ENCODE measurements at places on chromosomes 7 and 10. TPM values are rescaled to one million over a fixed set of nuclear protein-coding genes. Genes with fewer than 3 reads are reported as not detected.

The CC2D2B gene
- total RNA-seq = not detected

- DNase-seq = peak; percentile 82
These were observed 594.9 kb downstream of the INHBA start for GRCh38 chr7:41107938-41108448.

The C7orf33 gene
- total RNA-seq = not detected

The SORCS1 gene
- total RNA-seq = not detected

DNA sequence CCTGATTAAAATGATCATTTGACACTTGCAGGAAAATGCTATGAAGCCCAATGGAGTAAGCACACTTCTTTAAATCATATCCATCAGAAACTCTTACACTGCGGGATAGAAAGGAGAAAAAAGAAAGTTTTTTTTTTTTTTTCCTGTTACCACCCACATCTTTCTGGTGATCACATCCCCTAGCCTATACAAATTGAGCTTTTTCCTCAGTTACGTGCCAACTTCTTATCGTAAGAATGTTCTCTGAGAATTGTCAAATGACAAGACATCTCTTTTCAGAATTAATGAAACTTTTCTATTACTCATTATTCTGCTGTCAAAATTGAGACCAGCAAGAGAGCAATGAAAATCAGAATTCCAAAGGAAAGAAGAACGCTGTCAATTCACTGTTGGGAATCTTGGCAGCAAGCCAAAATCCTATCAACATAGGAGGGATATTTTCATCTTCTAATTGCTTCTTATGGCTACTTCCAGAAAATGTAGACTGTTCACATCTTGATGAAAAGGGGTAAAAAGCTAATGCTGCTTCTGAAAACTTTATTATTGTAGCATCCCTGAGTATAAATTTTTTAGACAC lies 179.5 kb downstream of the ADAM12 start:
- no peak for DNase-seq

DNA sequence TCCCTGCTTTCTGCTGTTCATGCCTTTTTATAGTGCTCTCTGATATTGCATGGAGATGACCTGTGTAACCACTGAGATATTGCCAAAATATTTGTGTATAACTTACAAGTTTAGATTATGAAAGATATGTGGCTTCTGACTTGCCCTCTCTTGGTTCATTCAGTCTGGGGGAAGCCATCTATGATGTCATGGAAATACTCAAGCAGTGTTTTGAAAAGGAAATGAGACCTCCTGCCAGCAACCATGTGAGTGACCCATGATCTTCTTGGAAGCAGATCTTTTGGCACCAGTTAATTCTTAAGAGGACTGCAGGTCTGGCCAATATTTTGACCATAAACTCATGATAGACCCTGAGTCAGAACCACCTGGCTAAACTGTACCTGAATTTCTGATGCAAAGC lies 183.0 kb downstream of the THSD7A start:
- no peak for DNase-seq

DNA sequence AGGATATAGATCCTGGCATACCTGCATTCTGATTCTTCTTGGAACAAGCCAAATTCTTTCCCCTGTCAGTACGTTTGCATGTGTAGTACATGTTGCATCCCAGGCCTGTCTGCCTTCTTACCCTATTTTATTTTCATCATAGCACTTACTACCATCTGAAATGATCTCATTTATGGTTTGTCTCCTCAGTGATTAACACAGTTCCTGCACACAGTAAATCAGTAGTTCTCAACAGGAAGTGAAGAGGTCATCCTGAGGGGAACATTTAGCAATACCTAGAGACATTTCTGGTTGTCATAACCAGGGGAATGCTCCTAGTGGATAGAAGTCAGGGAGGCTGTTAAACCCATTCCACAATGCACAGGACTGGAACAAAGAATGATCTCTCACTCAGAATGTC lies 38.2 kb upstream of the SLC26A4 start:
- DNase-seq = no peak

- DNase-seq = no peak
These were observed 25.9 kb downstream of the CELF2 start for GRCh38 chr10:11043446-11044127.

- DNase-seq = no peak
These were observed 6.8 kb upstream of the SNX8 start for GRCh38 chr7:2321020-2321419.

- DNase-seq = no peak
These were observed 199.0 kb upstream of the C7orf33 start for GRCh38 chr7:148391591-148391990.

DNA sequence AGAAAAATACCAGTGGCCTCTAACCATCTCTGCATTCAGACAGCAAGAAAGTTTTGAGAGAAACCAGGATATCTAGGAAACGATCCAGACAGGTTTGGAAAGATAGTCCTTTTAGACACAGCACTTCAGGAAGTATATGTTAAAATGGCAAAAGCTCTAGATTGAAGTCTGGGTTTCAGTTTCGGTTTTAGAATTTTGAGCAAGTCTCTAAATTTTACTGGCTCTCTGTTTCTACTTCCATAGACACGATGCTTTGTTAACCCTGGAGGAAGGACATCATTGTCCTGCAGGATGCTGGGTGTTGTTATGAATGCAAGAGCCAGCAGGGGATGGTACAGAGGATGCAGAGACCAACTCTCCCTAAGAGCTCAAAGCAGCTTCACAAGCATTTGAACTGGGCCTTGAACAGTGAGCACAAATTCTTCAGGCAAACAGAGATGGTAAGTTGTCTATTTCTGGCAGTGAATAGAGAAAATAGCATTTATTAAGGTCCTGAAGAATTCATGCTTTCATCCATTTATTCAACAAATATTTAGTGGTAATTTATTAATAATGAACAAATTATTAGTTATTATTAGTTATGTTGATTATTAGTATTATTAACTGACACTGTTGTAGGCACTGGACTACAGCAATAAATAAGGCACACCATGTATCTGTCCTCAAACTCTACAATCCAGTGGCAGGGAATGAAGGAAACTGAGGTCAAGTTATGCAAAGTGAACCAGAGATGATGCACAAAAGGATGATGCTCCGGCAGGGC lies 152.7 kb upstream of the NRP1 start:
- peak; percentile 22 for DNase-seq

DNA sequence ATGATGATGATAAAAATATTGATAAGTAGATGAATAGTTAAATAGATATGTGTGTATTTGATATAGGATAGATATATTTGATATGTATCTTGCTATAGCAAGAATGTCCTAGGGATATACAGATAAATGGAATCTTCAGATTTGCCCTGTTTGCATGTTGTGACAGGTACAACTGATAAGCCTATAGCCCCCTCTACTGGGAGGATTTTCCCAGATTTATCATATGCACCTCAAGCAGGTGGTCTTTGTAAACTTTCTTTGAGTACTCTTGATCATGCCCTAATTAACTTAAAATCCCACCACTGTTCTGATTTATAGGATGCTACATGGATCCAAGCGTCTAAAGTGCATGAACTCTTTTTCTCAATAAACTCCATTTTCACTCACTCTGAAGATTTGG lies 1050.7 kb downstream of the SORCS3 start:
- DNase-seq = no peak

GRCh38 chr7:74175340-74175739 lies 1.2 kb downstream of the EIF4H start:
- no peak for DNase-seq

DNA sequence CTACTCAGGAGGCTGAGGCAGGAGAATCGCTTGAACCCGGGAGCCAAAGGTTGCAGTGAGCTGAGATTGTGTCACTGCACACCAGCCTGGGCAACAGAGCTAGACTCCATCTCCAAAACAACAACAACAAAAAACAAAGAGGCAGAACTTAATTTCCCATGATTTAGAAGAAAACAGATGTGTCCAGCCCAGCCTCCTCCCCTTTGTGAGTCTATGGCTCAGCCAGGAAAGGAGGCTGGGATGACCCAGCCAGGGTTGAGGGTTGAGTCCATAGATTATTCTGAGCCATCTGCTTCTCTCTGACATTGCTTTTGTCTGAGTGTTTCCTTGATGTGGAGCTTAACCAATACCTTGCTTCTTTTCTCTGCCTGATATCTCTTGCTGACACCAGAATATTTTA lies 994.1 kb downstream of the TYW1 start:
- no peak for DNase-seq

The CCDC172 gene
- not detected for total RNA-seq

The ZNF518A gene
- 8.0 TPM for total RNA-seq

GRCh38 chr10:974038-974784 lies 14.0 kb upstream of the GTPBP4 start:
- DNase-seq = peak; percentile 92

The KBTBD2 gene
- total RNA-seq = 52.0 TPM

The EMX2 gene
- total RNA-seq = not detected

The CHST15 gene
- 0.13 TPM for total RNA-seq

The BEND7 gene
- 3.1 TPM for total RNA-seq

The SPDYE17 gene
- total RNA-seq = not detected

GRCh38 chr7:134031835-134032617 lies 95.1 kb upstream of the LRGUK start:
- no peak for DNase-seq

DNA sequence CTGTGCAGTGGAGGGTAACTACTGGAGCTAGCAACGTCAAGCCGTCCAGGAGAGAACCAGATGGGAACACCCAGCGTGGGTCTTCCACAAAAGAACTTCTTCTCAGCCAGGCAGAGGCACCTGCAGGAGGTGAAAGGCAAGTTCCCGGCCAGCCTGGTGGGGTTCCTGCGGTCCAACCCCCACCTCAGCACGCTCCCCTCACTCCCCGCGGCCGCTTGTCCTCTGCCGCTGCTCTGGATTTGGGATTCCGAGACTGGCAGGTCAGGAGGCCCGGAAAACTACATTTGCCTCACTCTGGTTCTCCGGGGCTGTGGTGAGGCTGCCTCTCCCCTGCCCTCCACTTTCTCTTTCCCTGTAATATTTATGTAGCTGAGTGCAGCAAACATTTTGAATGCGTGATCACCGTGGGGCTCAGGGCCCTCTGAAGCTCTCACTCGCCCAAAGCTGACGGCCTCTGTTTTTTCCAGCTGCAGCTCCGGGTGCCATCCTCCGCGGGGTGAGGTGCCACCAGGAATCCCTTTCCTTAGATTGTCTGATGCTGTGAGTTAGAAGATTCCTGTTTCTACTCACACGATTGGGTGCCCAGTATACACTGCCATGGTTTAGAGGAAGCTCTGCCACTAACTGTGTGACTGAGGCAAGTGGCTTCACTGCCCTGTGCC lies 366.9 kb downstream of the DNAJB6 start:
- no peak for DNase-seq

The CALHM1 gene
- total RNA-seq = not detected

The GJD4 gene
- not detected for total RNA-seq

DNA sequence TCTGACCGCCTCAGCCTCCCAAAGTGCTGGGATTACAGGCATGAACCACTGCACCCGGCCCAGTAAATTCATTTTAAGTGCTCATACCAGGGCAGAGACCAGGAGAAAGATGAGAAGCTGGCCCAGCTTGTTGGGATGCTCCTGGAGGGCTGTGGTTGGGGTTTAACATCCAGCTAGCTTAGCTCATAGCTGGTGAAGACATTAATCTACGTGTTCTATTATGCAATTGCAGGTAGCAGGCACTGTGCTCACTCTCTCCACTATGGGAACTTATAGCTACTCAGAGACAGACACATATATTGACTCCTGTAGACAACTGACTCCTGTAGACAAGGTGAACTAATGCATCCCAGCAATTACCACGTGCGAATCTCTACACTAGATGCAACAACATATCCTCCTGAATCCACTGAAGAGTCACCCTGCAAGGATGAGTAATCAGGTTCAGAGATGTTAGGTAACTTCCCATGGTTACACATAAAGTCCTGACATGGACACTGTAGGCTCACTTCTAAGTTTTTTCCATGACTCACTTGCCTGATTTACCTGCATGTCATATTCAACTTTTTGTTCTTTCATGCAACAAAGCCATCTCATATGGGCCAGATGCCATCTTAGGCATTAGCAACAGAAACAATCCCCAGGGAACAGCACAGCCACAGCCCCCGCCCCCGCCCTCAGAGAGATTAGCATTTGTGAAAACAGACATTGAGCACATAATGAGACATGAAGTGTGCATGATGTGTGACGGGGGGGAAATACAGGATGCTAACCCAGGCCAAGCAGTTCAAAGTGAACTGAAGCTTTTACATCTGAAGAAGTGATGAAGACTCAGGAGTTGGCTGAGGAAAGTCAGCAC lies 37.2 kb downstream of the ERLIN1 start:
- DNase-seq = no peak

The FKBP6 gene
- total RNA-seq = not detected

DNA sequence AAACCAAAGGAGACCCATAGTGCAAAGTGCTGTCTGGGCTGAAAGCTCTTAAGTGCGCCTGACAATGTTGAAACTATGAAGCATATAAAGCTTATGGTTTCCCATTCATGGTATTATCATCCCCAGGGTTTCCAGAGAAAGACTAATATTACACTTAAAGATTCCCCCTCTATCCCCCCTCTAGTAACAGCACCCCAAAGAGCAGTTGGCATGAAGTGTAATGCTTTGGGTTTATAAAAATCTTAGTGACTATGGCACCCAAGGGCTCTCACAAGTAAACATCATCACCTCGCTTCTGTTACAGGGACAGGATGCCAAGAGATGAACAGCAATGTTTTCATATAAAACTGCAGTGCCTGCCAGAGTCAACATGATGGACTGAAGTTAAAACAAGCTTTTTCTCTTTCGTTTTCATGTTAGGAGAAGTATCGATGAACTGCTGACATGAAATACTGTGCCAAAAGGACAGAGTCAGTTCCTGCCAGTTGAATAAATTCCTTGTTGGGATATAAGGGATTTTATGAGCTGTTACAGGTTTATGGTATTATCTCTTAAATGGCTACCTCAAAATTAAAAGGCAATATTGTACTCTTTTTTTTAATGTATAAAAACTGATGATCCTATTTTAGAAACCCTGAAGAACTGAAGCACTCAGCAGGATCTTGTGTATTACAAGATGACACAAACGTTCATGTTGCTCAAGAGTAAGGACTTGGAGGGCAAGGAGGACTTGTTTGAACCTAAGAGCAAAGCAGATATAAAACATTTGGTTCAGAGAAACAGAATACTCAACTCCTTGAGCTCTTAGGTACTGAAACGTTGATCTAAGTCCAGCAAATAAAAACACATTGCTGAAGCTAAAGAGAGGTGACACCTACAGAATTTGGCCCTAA lies 203.7 kb upstream of the IMMP2L start:
- no peak for DNase-seq
